ENCODE measurements at places on chromosomes 16 and 17.

GRCh38 chr17:55134486-55135157, 130.1 kb upstream of the HLF start:
- DNase-seq = no peak

GRCh38 chr17:61168506-61168905, 231.1 kb upstream of the TBX2 start:
- no peak for DNase-seq

- DNase-seq = peak; percentile 43
Measured at GRCh38 chr17:28807925-28808634, 34.5 kb downstream of the FAM222B start.

- DNase-seq = no peak
Measured at GRCh38 chr17:56359518-56359917, 206.2 kb downstream of the ANKFN1 start.

- peak; percentile 73 for DNase-seq
Measured at GRCh38 chr17:8300627-8301242, 5.5 kb upstream of the SLC25A35 start.

DNA sequence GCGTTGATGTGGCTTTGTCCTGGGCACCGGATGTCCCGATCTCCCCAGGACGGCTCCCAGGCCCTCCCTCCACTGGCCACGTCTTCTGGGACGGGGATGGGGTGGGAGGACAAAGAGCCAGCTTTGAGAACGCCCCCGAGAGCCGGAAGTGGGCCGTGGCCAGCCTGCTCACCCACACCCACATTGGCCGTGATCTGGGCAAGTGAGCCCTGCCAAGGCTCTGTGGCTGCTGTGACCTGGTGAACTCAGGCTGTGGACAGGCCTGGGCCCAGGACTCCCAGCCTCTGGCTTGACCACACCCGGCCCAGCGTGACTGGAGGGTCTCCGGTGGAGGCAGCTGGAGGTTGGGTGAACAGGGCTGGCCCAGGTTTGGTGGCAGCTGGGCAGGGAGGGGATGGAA, 3.3 kb downstream of the CDH15 start:
- DNase-seq = no peak

DNA sequence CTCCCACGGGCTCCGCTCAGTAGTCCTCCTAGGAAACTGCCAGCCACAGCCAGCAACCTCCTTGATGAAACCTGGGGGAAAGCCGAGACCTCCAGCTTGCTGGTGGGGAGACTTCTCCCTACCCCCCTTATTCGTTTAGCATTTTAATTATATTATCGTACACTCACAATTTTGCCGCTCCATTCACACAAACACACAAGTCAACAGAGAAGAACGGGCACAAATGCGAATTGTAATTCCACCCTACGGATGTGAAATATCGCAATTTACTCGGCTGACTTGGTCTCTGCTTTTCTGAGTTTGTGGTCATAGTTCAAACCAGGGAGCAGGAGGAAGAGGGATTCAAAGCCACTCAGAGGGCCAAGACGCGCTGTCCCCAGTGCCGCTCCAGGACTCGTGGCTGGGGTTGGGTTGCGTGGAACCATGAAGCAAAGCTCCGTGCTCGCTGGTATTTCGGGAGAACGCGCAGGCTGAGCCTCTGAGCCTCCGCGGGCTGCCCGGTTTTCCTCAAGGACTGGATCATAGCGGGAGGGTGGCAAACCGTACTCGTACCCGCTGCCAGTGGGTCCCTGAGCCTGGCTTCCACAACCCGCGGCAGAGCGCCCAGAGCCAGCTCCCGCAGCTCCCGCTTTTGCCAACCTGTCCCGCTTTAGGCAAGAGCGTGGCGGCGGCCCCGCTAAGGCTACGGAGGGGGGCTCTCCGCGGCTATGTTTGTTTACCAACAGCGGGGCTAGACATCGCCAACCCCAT, 2.0 kb downstream of the LHX1 start:
- DNase-seq = no peak
